Kidney (tissue), 22 donors: ENCODE measurements at places on chromosomes 2 and 18.

GRCh38 chr18:11154368-11154989, 5.1 kb upstream of the PIEZO2 start:
- no peaks in the 10 kb centered on the region for H3K4me1 ChIP-seq
- no peak overlapping the region for H3K27ac ChIP-seq
- no peaks in the 10 kb centered on the region for H3K36me3 ChIP-seq
- DNase-seq = peak; percentile 75

DNA sequence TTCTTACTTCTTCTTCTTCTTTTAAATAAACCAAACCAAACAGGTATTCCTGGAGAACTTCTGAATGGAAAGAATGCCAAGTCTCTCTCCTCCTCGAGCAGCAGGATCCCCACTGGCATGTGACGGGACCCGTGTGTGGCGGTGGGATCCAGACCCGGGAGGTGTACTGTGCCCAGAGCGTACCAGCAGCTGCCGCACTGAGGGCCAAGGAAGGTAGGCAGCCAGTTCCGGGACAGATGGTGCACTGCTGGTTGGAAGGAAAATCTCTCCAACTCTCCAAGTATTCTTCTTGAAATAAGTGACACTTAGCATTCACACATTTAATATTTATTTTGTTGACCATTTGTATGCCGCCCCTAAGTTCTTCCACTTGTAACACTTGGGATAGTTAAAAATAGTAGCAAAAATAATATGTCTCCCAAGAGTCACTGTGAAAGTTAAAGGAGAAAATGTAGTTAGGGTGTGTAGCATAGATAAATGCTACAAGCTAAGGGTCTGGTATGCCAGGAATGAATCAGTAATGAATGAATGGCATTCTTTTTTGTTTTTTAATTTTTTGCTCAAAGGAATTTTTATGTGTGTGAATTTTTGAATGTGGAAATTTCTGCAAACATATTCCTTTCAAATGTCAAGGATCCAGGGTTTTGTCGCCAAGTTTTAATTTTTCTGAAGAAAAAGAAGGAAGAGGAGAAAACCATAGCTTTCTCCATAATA, 349.9 kb downstream of the THSD7B start:
- no peaks in the 10 kb centered on the region for H3K27me3 ChIP-seq

- no peak overlapping the region for H3K4me3 ChIP-seq
- no peaks in the 10 kb centered on the region for H3K36me3 ChIP-seq
- no peaks in the 10 kb centered on the region for H3K27me3 ChIP-seq
- no peak for DNase-seq
- no peak overlapping the region for H3K27ac ChIP-seq
Measured at GRCh38 chr2:187934236-187934635, 357.4 kb upstream of the GULP1 start.

DNA sequence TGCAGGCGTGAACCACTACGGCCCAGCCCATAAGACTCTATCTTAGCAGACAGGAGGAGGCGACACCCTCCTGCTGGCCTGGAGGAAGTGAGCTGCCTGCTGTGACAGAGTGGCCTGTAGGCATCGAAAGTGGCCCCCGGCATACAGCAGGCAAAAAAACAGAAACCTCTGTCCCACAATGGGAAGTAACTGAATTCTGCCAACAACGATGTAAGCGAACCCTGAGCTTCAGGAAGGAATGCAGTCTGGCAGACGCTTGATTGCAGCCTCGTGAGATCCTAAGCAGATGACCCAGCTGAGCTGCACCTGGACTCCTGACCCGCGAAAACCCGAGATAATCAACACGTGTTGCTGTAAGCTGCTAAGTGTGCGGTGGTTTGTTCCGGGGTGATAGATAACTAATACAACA, 13.6 kb downstream of the MRO start:
- no peak for DNase-seq
- H3K4me1 ChIP-seq = no peaks in the 10 kb centered on the region
- no peak overlapping the region for H3K4me3 ChIP-seq
- no peak overlapping the region for H3K27ac ChIP-seq
- H3K27me3 ChIP-seq = no peaks in the 10 kb centered on the region

- DNase-seq = no peak
- no peak overlapping the region for H3K27ac ChIP-seq
- no peak overlapping the region for H3K4me3 ChIP-seq
- no peaks in the 10 kb centered on the region for H3K4me1 ChIP-seq
- H3K27me3 ChIP-seq = no peaks in the 10 kb centered on the region
- no peaks in the 10 kb centered on the region for H3K36me3 ChIP-seq
Measured at GRCh38 chr2:101980368-101980767, 11.4 kb upstream of the IL1R2 start.

DNA sequence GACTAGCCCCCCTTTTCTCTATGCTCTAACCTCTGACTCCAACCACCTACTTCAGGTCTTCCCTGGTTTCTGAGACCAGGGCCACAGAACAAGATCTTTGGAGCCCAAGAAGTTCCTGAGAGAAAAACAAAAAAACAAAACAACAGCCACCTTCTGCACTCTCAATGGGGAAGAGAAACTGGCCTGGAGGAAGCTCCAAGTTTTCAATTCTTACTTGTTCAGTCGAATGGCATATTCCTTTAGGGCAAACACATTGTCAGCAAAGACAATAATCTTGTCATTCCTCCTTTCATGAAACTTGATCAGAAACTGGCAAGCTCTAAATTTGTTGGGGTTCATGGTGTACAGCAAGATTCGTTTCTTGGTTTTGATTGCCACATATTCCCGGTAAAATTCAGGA, 15.0 kb downstream of the ERCC3 start:
- no peak overlapping the region for H3K4me3 ChIP-seq
- no peaks in the 10 kb centered on the region for H3K4me1 ChIP-seq
- DNase-seq = no peak
- H3K36me3 ChIP-seq = peaks cover 29% of the 10 kb centered on the region
- H3K27ac ChIP-seq = no peak overlapping the region
- H3K27me3 ChIP-seq = no peaks in the 10 kb centered on the region

- H3K4me1 ChIP-seq = peaks cover 4% of the 10 kb centered on the region
- H3K27me3 ChIP-seq = no peaks in the 10 kb centered on the region
- H3K27ac ChIP-seq = no peak overlapping the region
- H3K4me3 ChIP-seq = no peak overlapping the region
- no peak for DNase-seq
Measured at GRCh38 chr2:121191191-121192170, 93.5 kb downstream of the TFCP2L1 start.

DNA sequence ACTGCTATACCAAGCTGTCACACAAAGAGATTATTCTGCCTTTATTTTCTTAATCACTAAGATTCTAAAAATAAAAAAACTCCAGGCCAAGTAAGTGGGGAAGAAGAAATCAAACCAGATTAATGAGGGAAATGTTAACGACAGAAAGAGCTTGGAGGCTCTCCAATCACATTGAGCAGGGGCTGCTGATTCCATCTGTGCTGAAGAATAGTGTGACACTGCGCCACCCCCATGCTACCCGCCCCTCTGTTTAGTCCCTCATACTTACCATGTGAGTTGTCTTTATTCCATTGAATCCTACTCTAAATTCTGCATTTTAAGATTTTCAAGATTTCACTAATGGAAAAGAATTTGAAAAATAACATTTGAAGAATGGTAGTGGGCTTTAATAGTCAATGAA, 998.0 kb upstream of the CDH2 start:
- H3K27ac ChIP-seq = no peak overlapping the region
- H3K27me3 ChIP-seq = no peaks in the 10 kb centered on the region
- DNase-seq = no peak
- no peaks in the 10 kb centered on the region for H3K36me3 ChIP-seq

- H3K27ac ChIP-seq = no peak overlapping the region
- no peaks in the 10 kb centered on the region for H3K36me3 ChIP-seq
- DNase-seq = no peak
Measured at GRCh38 chr2:139162456-139162855, 382.3 kb upstream of the NXPH2 start.

DNA sequence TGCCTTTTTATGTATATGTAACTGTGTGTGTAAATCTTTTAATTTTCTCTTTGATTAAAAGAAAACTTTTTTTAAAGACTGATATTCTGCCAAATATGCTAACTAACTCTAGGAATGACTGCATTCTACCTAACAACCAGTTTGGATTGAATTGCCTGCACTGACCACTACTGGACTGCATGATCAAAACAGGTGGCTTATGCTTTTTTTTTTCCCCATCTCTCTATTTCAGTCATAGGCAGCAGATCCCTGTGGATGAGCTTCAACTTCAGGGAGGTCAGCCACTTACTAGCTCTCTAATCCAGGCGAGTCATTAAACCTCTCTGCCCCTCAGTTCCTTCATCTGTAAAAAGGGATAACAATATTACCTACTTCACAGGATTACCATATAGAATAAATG, 138.6 kb upstream of the SERTAD2 start:
- H3K27me3 ChIP-seq = no peaks in the 10 kb centered on the region
- no peak overlapping the region for H3K4me3 ChIP-seq
- no peak overlapping the region for H3K27ac ChIP-seq
- DNase-seq = no peak
- no peaks in the 10 kb centered on the region for H3K4me1 ChIP-seq

DNA sequence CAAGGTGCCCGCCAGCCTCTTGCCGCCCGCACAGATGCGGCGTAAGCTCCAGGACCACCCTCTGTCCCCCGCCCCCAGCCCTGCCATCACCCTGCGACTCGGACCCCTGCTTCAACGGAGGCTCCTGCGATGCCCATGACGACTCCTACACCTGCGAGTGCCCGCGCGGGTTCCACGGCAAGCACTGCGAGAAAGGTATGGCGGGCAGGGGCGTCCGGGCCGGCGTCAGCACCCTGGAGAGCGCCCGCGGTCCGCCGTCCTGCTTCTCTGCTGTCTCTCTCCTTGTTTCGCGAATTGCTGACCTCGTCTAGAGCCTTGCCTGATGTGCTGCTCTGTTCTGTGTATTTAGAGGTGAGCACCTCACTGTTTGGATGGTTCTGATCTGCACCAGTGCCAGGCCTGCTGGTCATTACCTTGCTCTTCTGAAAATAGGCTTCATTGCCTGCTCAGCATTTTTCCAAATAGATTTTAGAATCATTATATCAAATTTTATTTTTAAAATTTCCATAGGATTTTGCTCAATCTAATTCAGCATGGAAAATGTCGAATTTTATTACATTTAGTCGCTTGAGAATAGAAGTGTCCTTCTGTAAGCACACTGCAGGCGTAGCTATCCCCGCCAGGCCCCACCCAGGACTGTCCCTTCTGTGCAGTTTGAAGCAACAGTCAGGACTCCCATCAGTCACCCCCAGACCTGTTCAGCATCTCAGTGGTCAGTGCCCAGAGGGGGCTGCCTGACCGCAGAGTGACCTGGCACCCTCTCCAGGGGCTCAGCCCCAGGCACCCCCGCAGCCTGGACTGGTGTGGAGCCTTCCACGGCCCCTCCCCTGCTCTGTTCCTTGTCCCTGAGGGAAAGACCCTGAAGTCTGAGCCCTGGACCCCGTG, 51.6 kb downstream of the SNED1 start:
- no peak overlapping the region for H3K4me3 ChIP-seq
- H3K4me1 ChIP-seq = no peaks in the 10 kb centered on the region
- peak; percentile 74 for DNase-seq
- no peaks in the 10 kb centered on the region for H3K27me3 ChIP-seq
- no peak overlapping the region for H3K27ac ChIP-seq

GRCh38 chr2:2681711-2682251, 350.7 kb upstream of the MYT1L start:
- no peaks in the 10 kb centered on the region for H3K4me1 ChIP-seq
- H3K4me3 ChIP-seq = no peak overlapping the region
- H3K36me3 ChIP-seq = no peaks in the 10 kb centered on the region
- H3K27me3 ChIP-seq = no peaks in the 10 kb centered on the region
- no peak overlapping the region for H3K27ac ChIP-seq

DNA sequence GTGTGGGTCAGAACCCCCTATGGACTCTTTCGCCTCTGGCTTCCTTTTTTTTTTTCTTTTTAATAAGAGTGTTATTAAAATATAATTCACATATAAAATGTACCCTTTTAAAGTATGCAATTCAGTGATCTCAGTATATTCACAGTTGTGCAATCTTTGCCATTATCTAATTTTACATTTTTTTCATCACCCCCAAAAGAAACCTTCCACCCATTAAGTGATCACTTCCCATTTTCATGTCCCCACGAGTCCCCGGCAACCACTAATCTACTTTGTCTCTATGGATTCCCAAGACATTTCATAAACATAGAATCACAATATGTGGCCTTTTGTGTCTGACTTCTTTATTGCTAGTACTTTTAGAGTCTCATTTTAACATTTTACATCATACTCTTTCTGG, 38.7 kb upstream of the ANXA4 start:
- no peak for DNase-seq
- no peak overlapping the region for H3K4me3 ChIP-seq
- no peak overlapping the region for H3K27ac ChIP-seq
- H3K36me3 ChIP-seq = no peaks in the 10 kb centered on the region

DNA sequence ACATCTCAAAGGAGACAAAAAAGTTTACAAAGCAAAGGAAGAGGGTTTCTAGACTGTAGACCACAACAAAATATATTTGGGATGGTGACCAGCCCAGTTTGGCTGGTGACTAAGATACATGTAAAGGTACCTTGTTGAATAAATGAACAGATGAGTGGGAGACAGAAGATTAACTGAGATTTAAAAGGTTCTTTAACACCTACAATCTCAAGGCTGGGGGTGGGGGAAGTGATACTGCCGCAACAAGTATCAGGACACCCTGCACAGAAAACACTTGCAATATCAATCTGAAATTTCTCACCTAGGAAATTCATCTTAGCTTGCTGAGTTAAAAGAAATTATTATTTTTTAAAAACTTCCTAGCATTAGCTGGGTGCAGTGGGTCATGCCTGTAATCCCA, 8.3 kb downstream of the RNF149 start:
- H3K4me3 ChIP-seq = no peak overlapping the region
- no peaks in the 10 kb centered on the region for H3K36me3 ChIP-seq
- no peaks in the 10 kb centered on the region for H3K27me3 ChIP-seq
- H3K4me1 ChIP-seq = no peaks in the 10 kb centered on the region

- no peak for DNase-seq
- H3K4me1 ChIP-seq = no peaks in the 10 kb centered on the region
- no peak overlapping the region for H3K4me3 ChIP-seq
- no peak overlapping the region for H3K27ac ChIP-seq
- no peaks in the 10 kb centered on the region for H3K27me3 ChIP-seq
Measured at GRCh38 chr2:102206666-102207341, 20.0 kb downstream of the IL1RL2 start.

- H3K4me1 ChIP-seq = no peaks in the 10 kb centered on the region
- H3K27ac ChIP-seq = no peak overlapping the region
- no peak overlapping the region for H3K4me3 ChIP-seq
- no peaks in the 10 kb centered on the region for H3K27me3 ChIP-seq
- no peak for DNase-seq
Measured at GRCh38 chr2:11898576-11898975, 152.1 kb downstream of the LPIN1 start.

- no peak overlapping the region for H3K4me3 ChIP-seq
- peaks cover 5% of the 10 kb centered on the region for H3K4me1 ChIP-seq
- H3K27me3 ChIP-seq = no peaks in the 10 kb centered on the region
Measured at GRCh38 chr2:231113489-231113888, 11.4 kb downstream of the HTR2B start.
